ENCODE measurements at places on chromosomes 6 and 20. TPM values are rescaled to one million over a fixed set of nuclear protein-coding genes. Genes with fewer than 3 reads are reported as not detected.

CMTR1 gene
- total RNA-seq: 29.5 TPM

CTAGE9 gene
- 0.13 TPM for total RNA-seq

LHFPL5 gene
- 0.97 TPM for total RNA-seq

GSTA3 gene
- not detected for total RNA-seq

TRIM31 gene
- total RNA-seq: 0.90 TPM

RAMACL gene
- total RNA-seq: 2.6 TPM

SERINC3 gene
- 44.4 TPM for total RNA-seq

SMOC2 gene
- 0.94 TPM for total RNA-seq

VGLL2 gene
- not detected for total RNA-seq

EDN3 gene
- total RNA-seq: not detected

MAN1A1 gene
- total RNA-seq: 3.3 TPM

PAK5 gene
- 9.6 TPM for total RNA-seq

PDE7B gene
- 31.9 TPM for total RNA-seq

FUT9 gene
- 13.8 TPM for total RNA-seq

TMEM170B gene
- total RNA-seq: 13.9 TPM

RAB44 gene
- 0.07 TPM for total RNA-seq

FLRT3 gene
- total RNA-seq: 3.0 TPM

ERVFRD-1 gene
- total RNA-seq: 1.0 TPM

PLN gene
- 0.43 TPM for total RNA-seq

HAO1 gene
- total RNA-seq: not detected

HNF4A gene
- 0.31 TPM for total RNA-seq

RFX6 gene
- total RNA-seq: not detected

BMP6 gene
- total RNA-seq: 1.4 TPM

SFTA2 gene
- total RNA-seq: not detected

SIGLEC1 gene
- total RNA-seq: 0.11 TPM

PLCB1 gene
- 8.0 TPM for total RNA-seq

MACROD2 gene
- 24.9 TPM for total RNA-seq

TREM1 gene
- not detected for total RNA-seq
